ENCODE measurements at places on chromosomes 4 and X.

- no peak for DNase-seq
Observed at GRCh38 chr4:153579410-153579809, 104.7 kb upstream of the TLR2 start.

DNA sequence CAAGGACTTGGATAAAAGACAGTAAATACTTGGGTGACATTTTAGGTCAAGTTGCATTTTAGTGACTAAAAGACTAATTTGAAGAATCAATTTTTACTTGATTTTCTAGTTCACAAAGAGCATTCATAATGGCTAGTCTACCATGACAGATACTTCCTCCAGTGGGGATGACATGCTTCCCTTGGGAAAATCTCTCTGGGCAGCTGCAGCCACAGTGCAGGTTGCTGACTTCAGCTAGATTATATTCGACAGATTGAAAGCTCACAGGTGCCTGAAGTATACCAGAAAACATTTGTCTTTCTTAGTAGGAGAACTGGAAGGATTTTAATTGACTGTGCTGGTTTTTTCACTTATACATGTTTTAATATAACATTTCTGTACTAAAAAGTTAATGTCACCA is 209.6 kb upstream of the MAGEB2 start:
- DNase-seq, result no peak

DNA sequence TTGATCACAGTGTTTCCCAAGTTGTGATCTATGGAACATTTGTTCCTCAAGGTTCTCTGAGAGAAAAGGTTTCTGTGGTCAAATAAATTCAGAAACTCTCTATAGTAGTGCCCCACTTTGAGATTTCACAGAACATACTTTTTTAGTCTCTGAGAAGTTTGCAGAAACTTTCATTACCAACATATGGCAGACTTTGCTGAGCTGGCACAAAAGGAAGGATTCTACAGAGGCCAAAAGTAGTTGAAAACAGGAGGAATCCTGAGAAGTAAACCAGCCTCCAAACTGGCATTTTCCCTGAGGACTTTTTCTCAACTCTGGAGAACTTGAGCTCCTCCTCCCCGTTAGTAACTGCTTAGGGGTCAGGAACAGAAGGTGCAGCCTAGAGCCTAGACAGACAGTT is 117.8 kb upstream of the ESX1 start:
- DNase-seq, result no peak

DNA sequence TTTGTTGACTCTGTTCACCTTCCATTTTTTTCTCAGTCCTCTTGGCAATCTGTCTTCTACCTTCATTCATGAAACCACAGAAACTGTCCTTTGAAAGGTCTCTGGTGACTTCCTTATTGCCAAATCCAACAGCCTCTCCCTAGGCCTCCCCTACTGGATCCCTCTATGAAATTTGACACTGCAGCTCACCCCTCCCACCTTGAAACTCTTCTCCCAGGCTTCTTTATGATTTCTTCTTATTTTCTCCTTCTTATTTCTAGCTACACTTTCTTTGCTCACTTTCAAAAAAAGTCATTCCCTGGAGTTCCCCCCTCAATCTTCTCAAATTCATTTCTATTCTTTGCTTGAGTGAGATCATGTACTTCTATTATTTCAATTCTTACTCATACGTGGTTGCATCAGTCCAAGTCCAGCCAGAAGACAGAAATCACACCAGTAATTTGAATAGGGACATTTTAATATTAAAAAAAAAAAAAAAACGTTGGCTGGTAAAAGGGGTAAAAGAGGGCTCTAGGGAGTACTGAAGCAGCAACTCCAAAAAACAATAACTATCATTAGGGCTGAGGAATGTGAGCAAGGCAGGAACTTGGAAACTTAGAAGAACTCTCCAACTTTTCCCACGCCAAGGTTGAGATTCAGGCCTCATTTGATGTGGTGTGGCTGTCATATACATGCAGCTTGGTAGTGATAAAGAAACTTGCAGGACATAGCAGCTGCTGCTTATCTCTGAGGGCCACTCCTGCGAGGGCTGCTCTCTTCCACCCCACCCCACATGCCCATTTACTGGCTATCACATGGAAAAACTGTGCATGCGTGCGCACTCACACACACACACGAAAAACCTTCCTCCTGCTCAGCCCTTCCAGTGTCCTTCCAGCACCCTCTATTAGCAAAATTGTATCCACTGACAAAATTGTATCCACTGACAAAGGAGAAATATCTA is 169.8 kb upstream of the GALNT7 start:
- DNase-seq, result no peak

DNA sequence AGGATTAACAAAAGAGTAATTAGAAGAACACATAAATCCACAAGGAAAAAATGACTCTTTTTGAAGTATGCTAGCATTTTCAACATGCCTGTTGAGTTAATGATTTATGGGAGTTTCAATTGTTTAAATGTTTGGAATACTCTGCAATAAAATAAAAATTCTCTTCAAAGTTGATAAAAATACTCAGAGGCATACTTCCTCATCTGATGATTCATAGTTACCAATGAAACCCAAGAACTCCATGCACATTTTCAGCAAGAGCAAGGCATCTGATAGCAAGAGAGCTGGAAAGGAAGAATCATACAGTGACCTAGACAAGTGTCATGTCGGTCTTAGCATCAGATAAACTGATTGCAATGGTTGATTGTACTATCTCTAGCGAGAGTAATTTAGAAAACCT is 443.7 kb upstream of the ATOH1 start:
- DNase-seq, result no peak

DNA sequence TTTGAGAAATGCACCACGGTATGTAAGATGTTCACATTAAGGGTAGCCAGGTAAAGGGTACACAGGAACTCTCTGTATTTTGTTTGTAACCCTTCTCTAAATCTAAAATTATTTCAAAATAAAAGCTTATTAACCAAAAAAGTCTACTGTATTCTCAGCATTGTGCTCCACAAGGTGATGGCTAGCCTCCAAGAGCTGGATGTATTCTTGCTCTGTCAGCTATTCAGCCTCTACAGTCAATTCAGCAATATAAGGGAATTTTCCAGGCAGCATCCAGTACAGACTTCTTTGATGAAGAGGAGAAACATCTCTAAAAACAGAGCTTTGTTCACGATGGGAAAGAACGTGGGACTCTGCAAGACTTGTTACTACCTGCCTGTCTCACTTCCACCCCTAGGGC is 63.5 kb upstream of the MAOA start:
- DNase-seq, result no peak

- DNase-seq, result no peak
Observed at GRCh38 chr4:836750-837301, 10.9 kb upstream of the CPLX1 start.

DNA sequence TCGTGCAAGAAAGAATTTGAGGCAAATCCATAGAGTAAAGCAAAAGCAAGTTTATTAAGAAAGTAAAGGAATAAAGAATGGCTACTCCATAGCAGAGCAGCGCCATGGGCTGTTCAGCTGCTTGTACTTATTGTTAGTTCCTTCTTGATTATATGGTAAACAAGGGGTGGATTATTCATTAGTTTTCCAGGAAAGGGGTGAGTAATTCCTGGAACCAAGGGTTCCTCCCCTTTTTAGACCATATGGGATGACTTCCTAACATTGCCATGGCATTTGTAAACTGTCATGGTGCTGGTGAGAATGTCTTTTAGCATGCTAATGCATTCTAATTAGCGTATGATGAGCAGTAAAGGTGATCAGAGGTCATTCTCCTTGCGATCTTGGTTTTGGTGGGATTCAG is 23.5 kb upstream of the CEP135 start:
- DNase-seq, result no peak

DNA sequence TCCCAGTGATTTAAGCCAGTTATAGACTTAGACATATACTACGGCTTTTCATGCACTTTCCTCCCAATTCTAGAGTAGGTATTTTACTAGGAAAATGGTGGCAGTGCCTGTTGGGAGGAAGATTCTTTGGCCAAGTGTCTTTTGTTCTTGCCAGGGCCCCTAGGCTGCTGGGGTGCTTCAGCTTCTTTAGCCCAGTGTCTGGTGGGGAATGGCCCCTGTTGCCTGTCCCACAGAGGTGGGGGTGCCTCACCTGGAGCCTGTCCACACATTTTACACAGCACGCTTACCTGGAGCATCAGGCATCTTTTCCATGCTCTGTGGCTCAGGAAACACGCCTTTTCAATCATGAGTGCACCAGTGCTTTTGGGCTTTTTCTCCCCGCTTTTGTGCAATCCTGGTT is 33.2 kb upstream of the MSANTD1 start:
- no peak for DNase-seq

- DNase-seq, result no peak
Observed at GRCh38 chr4:122830426-122831095, 3.9 kb downstream of the FGF2 start.

DNA sequence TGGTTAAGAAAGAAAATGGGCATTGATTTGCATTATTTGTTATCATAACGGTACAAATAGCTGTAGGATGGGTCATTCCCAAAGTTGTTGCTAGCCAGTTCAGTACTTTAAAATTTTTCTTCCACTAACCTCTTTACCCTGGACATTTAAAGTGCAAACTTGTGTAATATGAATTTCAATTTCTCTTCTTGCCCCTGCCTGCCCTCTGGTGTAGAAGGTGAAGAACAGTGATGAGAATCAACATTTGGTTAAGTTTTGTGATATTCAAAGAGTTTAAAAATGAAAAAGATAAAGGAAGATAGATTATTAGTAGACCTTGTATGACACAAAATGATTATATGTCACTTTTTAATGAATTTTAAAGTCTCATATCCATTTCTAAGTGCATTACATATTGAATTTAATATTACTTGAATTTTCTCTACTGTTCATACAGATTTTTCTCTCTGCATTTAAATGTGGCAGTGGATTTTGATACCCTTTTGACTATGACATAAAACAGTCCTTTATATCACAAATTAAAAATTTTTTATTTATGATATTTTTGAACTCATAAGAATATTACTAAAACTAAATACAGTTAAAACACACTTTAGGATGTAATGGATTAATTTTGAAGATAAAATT is 337.7 kb downstream of the BMPR1B start:
- no peak for DNase-seq

GRCh38 chr4:58048491-58048890 is 938.3 kb upstream of the IGFBP7 start:
- DNase-seq, result no peak

DNA sequence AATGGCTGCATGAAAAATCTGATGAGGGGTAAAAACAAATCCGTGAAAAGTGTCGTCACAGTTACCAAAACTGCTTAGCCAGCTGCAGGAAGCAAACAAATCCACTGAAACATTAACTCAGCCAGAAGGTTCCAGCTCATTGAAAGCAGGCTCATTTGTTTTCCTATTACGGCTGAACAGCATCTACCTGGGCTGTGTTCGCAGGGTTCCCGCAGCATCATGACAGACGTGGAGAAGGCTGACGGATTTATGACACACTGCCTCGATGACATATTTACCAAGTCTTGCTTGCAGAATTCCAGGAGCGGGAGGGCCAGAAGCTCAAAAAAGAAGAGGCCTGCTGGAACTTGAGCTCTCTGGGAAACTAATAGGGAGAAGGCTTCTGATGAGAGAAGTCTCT is 781.1 kb downstream of the RAB28 start:
- DNase-seq, result no peak

- no peak for DNase-seq
Observed at GRCh38 chrX:56233682-56234081, 1.5 kb downstream of the KLF8 start.

DNA sequence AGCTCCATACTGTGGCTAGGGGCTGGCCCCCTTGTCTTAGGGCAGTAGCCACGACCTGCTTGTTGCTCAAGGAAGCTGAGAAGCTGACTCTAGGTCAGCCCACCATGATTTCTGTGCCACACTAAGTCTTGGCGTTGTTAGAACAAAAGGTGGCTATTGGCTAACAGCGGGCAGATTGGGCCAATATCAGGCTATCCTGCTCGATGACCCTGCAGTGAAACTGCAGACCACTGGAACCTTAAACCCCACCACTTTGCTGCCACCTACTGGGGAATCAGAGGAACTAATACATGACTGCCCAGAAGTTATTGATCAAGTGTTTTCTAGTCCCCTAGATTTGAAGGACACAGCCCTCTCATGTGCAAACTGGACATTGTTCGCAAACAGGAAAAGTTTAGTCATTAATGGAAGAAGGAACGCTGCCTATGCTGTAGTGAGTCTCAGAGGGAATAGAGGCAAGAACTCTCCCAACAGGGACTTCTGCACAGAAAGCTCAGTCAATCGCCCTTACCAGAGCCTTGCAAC is 17.0 kb upstream of the PAPSS1 start:
- DNase-seq, result no peak

DNA sequence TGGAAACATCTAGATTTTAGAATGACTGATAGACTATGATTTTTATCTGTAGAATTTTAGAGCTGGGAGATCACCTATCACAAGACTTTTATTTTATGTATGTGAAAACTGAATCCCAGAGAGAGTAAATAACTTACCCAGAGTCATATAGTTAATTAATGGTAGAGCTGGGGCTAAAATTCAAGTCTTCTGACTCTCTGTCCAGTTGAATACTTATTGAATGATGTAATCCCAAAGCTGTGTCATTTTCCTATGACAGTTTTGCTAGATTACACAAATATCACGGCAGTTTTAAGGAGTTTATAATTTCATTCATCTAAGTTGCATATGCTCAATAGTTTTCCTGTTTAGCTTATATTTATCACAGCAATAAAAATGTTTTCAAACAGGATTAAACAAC is 6.7 kb downstream of the NRK start:
- DNase-seq, result no peak

GRCh38 chr4:84459783-84460182 is 39.3 kb downstream of the NKX6-1 start:
- no peak for DNase-seq

DNA sequence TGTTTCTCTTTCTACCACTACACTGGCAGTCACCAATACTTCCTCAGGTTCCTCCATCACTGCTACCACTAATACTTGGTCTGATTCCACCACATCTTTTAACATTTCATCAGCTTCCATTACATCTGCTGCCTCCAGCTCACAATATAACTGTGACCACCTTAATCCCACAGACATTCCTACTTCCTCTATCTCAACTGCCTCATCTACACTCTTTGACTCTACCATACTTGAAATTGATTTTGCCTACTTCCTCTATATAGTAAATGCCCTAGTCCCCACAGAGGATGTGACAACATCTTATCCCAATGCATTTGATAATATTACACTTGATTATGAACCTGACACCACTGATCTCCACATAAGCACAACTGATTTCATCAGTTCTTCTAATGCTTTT is 29.0 kb downstream of the OPRPN start:
- DNase-seq, result no peak

- DNase-seq, result no peak
Observed at GRCh38 chr4:82948647-82949204, 48.2 kb downstream of the THAP9 start.
